ENCODE measurements at places on chromosomes 1 and 21.

DNA sequence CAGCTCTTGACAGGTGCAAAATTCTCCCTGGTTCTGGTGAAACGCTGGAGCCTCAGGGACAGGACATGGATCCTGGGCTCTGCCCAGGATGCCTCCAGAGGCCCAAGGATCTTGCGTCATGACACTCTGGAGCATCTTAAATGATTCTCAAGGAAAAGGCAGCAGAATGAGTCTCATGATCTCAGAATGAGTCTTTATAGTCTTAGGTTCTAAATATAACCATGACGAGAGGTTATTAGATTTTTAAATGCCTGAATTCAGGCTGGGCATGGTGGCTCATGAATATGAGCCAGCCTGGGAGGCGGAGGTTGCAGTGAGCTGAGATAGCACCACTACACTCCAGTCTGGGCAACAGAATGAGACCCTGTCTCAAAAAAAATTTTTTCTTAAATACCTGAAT, 55.5 kb downstream of the ECE1 start:
- no peak for DNase-seq

GRCh38 chr21:31420988-31421387, 76.9 kb upstream of the TIAM1 start:
- no peak for DNase-seq

DNA sequence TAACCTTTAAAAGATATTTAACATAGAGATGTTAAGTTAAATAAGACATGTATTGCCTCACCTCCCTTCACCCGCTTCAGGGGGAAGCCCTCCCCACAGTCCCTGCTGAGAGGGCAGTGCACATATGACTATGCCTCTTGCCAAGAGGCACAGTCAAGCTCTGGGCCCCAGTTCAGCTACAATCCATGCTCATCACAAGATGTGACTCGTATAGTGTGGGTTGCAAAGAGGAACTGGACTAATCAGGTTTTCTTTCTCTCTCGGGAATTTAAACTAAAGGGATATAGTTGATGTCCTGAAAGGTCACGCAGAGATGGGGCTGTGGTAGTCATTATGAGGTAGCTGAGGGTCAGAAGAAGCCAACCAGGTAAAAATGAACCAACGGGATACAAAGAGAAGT, 35.6 kb downstream of the LYST start:
- no peak for DNase-seq

GRCh38 chr1:199202331-199202730, 563.5 kb downstream of the PTPRC start:
- DNase-seq: no peak

GRCh38 chr1:170096806-170097340, 22.4 kb upstream of the KIFAP3 start:
- no peak for DNase-seq

GRCh38 chr1:60886793-60887331, 195.5 kb upstream of the NFIA start:
- no peak for DNase-seq

GRCh38 chr1:201250326-201251011, 32.8 kb upstream of the PKP1 start:
- DNase-seq: no peak

- DNase-seq: no peak
Observed at GRCh38 chr1:223001653-223002634, 141.1 kb downstream of the TLR5 start.

DNA sequence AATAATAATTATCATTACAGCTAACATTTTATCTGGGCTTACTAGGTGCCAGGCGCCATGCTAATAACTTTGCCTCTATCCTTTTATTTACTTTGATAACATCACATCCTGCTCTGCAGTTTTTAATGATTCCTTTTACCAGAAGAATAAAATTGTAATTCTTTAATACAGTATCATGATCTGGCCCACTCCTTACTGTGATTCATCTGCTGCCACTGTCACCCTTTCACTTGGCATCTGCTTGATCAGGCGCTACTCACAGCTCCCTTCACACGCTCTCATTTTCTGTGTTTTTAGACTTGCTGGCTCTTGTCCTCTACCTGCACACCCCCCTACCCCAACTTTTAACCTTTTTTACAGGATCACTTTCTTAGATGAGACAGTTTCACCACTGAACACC, 167.5 kb downstream of the NTMT2 start:
- no peak for DNase-seq

- DNase-seq: no peak
Observed at GRCh38 chr1:200079232-200079940, 51.9 kb downstream of the NR5A2 start.
